ENCODE measurements at places on chromosomes 4 and X. TPM values are rescaled to one million over a fixed set of nuclear protein-coding genes. Genes with fewer than 3 reads are reported as not detected.

- no peak for DNase-seq
Measured at GRCh38 chrX:46811121-46811520, 25.7 kb upstream of the RP2 start.

- DNase-seq: no peak
Measured at GRCh38 chr4:61180405-61180804, 19.7 kb upstream of the ADGRL3 start.

The ARHGAP6 gene
- 5.1 TPM for total RNA-seq

GRCh38 chr4:8355864-8356565 lies 84.5 kb downstream of the ACOX3 start:
- DNase-seq: peak; percentile 45

DNA sequence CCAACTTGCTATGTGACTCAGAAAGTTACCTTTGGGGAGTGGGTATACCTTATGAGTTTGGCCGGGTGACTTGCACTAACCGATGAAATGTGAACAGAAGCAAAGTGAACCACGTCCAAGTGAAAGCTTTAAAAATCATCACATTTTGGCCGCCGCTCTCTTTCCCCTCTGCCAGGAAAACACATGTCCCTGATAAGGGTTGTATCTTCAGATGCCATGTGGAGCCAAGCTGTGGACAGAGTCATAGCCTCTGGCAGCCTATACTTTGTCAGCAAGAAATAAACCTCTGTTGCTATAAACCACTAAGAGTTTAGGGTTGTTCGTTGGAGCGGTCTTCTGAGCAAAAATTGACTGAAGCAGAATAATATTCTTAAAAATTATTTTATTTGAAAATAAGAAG lies 92.3 kb downstream of the PRDM5 start:
- peak; percentile 69 for DNase-seq

The MEPE gene
- 10.8 TPM for total RNA-seq

GRCh38 chrX:112877771-112878173 lies 37.1 kb upstream of the AMOT start:
- no peak for DNase-seq

The TRIM61 gene
- 12.3 TPM for total RNA-seq

DNA sequence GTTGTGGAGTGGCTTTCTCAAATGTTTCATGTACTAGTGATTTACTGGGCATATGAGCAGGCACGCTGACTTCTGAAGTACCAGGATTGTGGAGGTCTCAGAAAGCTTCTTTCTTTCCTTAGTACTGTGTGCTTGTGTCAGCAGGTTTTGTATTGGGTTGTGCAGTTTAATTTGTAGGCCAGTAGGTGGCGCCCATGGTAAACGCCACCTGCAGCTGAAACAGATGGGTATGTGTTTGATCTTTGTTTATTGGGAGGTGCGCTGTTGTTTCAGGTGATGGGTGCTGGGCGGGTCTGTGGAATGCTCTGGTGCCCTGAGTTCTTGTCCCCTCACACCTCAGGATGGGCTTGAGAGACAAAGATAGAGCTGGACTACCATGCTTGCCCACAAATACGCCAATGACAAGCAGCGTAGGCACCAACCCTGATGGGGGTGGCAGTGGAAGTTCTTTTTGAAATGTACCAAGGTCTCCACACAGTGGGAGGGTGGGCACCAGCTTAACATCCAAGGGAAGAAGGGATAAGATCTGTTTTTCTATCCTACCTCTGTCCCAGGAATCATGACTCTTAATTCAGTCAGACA lies 141.5 kb downstream of the RPS6KA6 start:
- DNase-seq: peak; percentile 4

The GAGE2A gene
- not detected for total RNA-seq

The ADH6 gene
- total RNA-seq: 16.4 TPM

The CXCL10 gene
- not detected for total RNA-seq

The LNX1 gene
- total RNA-seq: 30.8 TPM

DNA sequence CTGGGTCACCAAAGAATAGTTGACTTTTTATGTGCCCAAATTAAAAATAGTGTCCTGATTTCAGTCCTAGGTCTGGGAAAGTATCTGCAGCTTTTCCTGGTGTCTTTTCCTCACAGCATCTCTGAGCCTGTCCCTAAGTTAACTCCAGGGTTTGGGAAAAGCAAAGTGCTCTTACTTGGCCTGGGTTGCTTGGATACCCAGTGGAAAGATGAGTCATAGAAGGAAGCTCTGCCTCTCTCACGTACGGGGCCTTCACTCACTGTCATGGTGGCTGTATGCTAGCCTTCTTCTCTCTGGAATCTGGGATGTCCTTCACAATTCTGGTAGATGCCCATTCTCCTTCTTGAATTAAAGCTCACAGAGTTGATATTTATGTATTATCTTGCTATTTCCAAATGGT lies 607.3 kb downstream of the ANKRD50 start:
- DNase-seq: no peak

DNA sequence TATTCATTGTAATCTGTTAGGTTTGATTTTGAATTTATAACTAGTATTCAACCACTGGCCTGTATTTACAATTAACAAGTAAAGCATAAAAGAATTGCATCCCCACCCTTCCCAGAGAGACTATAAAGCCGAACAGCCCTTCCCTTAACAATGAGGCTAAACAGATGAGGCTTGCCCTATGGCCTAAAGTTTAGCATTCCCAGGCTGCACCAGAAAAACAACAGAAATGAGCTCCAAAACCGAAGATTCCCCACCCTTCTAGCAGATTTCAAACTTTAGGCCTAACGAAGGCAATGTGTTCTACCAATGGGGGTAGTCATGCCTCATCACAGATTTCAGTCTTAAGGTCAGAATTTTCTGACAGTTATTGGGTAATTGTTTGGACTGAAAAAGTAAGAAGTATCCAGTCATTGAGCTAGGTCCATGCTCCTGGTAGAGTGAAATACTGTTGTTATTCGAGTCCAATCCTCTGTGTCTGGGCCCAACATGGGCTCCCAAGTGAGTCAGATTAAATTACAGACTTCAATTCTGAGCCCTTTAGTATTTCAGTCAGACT lies 197.6 kb downstream of the ANTXR2 start:
- no peak for DNase-seq

GRCh38 chr4:113955411-113955810 lies 24.0 kb downstream of the ARSJ start:
- DNase-seq: no peak

The ZNF185 gene
- total RNA-seq: 25.3 TPM

The GRSF1 gene
- 47.4 TPM for total RNA-seq

DNA sequence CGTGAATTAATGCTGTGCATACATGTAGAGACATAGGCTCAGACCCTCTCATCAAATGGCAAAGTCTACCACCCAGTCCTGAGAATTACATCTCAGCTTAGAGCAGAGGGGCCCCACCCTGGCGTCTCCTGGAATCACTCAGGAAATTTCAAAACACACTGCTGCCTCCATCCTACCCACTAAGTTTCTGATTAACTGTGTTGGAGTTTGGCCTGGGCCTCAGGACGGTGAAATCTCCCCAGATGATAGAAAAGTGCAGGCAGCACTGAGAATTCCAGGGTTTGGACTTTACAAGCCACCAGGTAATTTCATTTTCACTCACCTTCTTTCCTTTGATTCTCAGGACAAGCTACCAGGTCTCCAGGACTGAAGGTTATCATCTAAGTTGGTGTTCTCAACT lies 3.3 kb upstream of the FAM9C start:
- DNase-seq: no peak

GRCh38 chr4:186514271-186514950 lies 41.0 kb downstream of the MTNR1A start:
- no peak for DNase-seq

DNA sequence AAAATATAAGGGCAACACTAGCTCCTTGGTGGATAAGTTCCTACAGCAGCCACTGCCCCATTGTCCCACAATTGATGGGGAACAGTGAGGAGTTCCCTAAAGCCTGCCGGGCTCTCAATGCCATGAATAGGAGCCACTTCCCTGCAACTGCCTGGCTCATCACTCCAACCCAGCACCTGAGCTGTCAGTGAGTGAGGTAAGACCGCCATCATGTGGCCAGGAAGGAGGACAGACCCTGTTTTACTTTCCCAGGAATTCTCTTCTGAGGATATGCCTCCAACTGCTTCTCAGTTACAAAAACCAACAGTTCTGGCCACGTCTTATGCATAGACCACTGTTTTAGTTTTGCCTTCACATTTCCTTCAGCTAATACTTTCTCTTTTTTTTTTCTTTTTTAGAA lies 45.5 kb downstream of the SRPX start:
- peak; percentile 21 for DNase-seq

GRCh38 chr4:2075987-2076907 lies 17.1 kb downstream of the NAT8L start:
- DNase-seq: no peak

- peak; percentile 2 for DNase-seq
Measured at GRCh38 chr4:161936625-161937550, 226.9 kb downstream of the FSTL5 start.

GRCh38 chr4:119675391-119675790 lies 46.8 kb upstream of the PDE5A start:
- no peak for DNase-seq

The CWH43 gene
- total RNA-seq: 1.9 TPM

The HEPH gene
- total RNA-seq: 46.0 TPM

The SMARCAD1 gene
- total RNA-seq: 35.6 TPM

GRCh38 chrX:96907516-96908272 lies 24.0 kb downstream of the RPA4 start:
- no peak for DNase-seq

DNA sequence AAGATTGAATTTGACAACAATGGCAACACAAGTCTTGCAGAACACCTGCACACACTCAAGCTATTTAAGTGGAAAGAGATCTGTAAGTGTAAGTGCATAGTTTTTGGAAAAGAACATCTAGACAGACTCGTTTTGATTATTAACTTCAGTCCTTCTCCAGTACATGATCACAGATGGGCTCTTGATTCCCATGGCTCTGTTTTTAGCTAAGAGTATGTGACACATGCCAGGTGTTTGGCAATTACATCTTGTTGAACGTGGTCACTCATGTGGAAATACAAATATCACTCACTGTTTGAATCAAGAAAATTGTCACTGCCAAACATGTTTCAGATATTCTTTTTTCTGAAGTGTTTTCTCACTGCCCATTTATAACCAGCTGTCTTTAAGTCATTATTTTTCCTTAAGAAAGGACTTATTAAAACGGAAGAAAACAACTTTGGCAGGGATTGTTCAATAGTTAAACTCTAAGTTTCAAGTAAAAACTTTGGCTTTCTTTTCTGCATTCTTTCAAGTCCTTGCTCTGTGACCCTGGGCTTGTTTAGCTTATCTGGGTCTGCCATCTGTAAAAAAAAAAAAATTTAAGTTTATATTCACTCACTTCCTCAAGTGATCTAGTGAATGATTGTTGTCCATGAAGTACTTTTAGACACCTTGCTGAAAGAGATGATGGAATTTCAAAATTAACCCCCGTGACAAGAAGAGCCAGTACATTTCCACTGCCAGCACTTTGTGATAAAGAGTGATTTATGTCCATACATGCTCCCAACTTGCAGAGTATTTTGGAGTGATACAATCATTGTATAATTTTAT lies 125.4 kb downstream of the ATXN3L start:
- DNase-seq: no peak

The TRAM1L1 gene
- 7.0 TPM for total RNA-seq

The RAB40A gene
- 11.3 TPM for total RNA-seq

The PRICKLE3 gene
- total RNA-seq: 20.2 TPM

The ELF4 gene
- 15.2 TPM for total RNA-seq

- no peak for DNase-seq
Measured at GRCh38 chr4:57320849-57321248, 210.7 kb upstream of the IGFBP7 start.

The DCLK2 gene
- 8.9 TPM for total RNA-seq

The ADH4 gene
- 9.4 TPM for total RNA-seq

- DNase-seq: no peak
Measured at GRCh38 chr4:25117274-25117673, 43.0 kb downstream of the SEPSECS start.

- no peak for DNase-seq
Measured at GRCh38 chr4:53713767-53714166, 122.5 kb upstream of the LNX1 start.

DNA sequence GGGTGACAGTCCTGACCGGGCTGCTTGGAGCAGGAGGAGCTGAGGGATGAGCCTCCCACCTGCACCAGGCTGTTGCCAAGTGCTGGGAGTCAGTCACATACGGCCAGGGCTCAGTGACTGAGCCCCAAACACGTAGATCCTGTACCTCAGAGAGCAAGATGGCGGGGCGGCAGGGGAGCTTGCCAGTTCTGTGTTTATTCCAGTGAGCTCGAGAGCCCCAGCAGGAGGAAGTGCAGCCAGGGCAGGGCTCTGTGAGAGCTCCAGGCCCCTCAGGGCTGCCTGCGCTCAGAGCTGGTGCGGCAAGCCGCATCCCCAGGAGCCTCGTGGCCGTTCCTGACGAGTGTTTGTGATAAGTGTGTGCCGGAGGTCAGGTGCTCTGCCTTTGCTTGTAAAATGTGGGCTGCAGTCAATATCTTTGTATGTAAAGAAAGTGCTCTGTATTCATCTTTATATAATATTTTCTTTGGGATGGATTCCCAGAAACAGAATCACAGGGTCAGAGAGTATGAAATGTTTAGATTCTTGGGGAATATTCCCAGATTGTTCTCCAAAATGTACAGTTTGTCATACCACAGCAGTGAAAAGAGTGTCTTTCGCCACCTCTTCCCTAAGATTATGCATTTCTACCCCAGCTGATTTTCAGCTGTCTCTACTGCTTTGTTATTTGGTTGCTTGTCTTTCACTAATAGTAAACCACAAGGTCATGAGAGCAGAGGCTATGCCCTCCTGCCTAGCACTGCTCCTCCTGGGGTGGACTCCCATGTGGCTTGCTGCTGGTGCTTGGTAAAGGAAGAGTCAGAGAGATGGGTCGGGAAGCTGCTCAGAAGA lies 50.3 kb downstream of the NELFA start:
- DNase-seq: no peak

- DNase-seq: peak; percentile 66
Measured at GRCh38 chr4:1693131-1693896, 9.2 kb upstream of the FAM53A start.

- no peak for DNase-seq
Measured at GRCh38 chrX:133568109-133568508, 152.8 kb upstream of the GPC4 start.

GRCh38 chr4:55347610-55348228 lies 1.7 kb downstream of the SRD5A3 start:
- DNase-seq: no peak

- DNase-seq: no peak
Measured at GRCh38 chr4:43146198-43146597, 253.7 kb downstream of the GRXCR1 start.

The CENPVL1 gene
- not detected for total RNA-seq

GRCh38 chr4:177087499-177087898 lies 222.2 kb upstream of the NEIL3 start:
- no peak for DNase-seq

GRCh38 chr4:14646831-14647230 lies 355.4 kb upstream of the CPEB2 start:
- DNase-seq: no peak

DNA sequence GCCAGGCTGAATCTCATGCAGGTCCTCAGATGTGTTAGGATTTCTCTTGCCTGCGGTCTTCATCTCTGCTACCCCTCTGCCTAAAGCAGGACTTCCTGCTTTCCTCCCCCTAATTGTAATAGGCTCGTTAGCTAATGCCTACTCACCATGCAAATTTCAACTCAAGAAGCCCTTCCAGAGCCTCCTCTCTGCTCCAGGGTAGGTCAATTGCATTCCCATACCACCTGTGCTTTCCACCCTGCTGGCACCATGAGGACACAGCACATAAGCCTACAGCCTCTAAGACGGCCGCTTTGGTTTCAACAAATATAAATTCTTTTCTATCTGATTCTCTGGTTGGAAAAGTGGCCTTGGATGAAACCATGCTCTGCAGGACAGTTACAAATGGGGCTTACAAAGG lies 93.9 kb downstream of the QDPR start:
- DNase-seq: no peak

Measured in umbilical cord (tissue), 2 donors.